ENCODE measurements at places on chromosomes 12 and 14.
A peak's percentile ranks its signal among the peaks of the same experiment; 100 is the strongest.

DNA sequence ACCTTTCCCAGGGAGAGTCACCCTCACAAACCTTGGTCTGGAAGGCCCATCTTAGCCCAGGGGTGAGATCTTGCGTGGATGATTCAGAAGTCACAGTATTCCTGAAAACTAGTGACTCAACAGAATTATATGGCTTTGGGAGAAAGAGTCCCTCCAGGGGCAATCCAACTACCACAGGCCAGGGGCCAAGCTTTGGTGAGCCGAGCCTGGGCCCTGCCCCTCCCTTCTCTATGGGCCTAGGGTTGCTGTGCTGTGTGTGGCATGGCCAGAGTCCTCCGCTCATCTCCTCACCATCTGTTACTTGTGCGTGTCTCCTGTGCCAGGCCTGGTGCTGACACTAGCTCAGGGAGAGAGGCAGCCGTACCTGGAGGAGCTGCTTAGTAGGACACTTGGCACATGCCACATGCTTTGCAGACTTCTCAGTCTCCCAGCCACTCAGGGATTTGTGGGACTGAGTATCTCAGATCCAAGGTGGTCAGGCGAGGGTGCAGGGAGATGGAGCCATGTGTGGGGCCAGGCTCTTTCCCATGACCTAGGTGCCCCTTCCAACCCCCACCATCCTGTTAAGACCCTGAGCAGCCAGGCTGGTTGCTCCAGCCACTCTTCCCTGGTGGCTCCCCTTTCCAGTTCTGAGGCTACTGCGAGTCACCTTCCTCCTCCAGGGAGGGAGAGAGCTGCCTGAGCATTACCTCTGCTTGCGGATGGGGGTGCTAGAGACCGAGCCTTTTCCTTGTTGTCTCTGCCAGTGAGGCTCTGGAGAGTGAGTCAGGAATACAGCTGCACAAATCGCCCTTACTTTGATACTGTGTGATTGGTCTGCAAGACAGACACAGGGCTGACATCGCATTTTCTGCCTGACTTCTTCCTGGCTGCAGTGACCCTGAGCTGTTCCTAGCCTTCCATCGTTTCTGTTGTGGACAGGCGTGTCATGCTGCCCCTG, 94.1 kb downstream of the SLC25A47 start:
- peak; percentile 98 for DNase-seq

- no peak for DNase-seq
These were observed 404.2 kb downstream of the DAD1 start for GRCh38 chr14:22184830-22185168.

DNA sequence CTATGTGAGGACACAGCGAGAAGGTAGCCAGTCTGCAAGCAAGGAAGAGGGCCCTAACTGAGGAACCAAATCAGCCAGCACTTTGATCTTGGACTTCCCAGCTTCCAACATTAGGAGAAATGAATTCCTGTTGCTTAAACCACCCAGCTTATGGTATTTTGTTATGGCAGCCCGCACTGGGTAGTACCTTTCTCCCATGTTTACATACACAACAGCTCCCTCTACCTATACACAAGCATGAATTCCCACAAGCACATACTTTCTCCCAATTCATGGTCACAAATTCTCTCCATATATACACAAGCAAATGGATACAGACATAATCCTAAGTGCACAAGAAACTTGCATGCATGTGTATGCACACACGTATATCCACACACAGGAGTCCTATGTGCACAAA, 7.4 kb downstream of the ITGB7 start:
- DNase-seq, result no peak

GRCh38 chr14:99356031-99356608, 84.1 kb upstream of the BCL11B start:
- no peak for DNase-seq

GRCh38 chr12:80064951-80065350, 34.4 kb upstream of the OTOGL start:
- DNase-seq, result no peak
